ENCODE measurements at places on chromosomes 16 and 17.

GRCh38 chr17:48045316-48046001 is 2.7 kb upstream of the NFE2L1 start:
- peak; percentile 36 for DNase-seq

DNA sequence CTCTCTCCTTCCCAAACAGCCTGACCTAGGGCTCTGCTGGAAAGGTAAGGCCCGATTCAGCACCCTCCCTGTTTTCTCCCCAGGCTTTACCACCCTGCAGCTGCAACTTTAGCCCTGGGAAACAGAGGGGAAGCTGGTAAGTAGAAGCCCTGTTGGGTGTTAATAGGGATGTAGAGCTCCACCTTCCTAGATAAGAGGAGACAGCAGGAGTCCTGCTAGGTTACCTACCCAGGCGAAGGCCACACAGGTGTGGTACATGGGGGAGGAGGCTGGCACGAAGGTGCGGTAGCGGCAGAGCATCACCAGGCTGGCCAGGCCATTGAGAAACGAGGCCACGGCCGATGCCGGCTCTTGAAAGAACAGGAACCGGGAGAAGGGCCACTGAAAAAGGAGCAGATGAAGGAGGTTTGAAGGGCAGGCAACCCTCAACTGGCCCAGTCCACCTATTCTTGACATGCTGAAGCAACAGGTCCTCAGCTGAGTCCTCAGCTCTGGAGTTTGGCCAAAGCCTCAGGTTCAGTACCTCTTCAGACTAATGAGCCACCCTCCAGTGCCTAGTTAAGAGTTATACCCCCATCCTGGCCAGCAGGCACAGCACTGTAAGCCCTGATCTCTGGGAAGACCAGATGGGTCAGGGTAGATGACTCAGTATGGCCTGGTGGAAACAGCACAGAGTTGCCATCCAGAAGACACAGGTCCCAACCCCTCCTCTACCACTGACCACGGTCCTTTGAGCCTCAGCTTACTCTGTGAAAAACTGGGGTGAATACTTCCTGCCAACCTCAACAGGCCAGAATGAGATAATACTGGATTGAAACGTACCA is 3.3 kb downstream of the PGAP3 start:
- DNase-seq, result peak; percentile 16

- no peak for DNase-seq
Observed at GRCh38 chr17:28970879-28971278, 19.6 kb upstream of the PHF12 start.

DNA sequence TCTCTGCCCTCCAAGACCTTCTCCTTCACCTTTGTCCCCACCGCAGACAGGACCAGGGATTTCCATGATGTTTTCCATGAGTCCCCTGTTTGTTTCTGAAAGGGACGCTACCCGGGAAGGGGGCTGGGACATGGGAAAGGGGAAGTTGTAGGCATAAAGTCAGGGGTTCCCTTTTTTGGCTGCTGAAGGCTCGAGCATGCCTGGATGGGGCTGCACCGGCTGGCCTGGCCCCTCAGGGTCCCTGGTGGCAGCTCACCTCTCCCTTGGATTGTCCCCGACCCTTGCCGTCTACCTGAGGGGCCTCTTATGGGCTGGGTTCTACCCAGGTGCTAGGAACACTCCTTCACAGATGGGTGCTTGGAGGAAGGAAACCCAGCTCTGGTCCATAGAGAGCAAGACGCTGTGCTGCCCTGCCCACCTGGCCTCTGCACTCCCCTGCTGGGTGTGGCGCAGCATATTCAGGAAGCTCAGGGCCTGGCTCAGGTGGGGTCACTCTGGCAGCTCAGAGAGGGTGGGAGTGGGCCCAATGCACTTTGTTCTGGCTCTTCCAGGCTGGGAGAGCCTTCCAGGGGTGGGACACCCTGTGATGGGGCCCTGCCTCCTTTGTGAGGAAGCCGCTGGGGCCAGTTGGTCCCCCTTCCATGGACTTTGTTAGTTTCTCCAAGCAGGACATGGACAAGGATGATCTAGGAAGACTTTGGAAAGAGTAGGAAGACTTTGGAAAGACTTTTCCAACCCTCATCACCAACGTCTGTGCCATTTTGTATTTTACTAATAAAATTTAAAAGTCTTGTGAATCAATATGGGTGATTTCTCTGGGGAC is 12.2 kb downstream of the CX3CL1 start:
- DNase-seq, result no peak

DNA sequence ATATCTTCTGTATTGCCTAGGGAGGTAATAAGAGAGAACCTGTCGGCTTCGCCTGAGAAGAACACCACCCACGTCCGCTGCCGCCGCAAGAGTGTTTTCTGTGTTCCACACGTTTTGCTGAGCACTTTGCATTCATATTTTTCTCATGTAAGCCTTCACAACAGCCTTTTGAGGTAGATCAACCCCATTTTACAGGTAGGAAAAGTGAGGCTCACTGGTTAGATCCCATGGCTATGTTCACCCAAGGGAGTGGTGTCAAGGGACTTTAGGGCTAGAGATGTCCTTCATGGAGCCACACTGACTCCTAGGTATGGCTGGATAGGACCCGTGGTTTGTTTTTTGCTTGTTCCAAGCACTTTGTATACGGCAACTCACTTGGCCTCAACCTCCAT is 87.0 kb upstream of the LGALS9 start:
- no peak for DNase-seq

DNA sequence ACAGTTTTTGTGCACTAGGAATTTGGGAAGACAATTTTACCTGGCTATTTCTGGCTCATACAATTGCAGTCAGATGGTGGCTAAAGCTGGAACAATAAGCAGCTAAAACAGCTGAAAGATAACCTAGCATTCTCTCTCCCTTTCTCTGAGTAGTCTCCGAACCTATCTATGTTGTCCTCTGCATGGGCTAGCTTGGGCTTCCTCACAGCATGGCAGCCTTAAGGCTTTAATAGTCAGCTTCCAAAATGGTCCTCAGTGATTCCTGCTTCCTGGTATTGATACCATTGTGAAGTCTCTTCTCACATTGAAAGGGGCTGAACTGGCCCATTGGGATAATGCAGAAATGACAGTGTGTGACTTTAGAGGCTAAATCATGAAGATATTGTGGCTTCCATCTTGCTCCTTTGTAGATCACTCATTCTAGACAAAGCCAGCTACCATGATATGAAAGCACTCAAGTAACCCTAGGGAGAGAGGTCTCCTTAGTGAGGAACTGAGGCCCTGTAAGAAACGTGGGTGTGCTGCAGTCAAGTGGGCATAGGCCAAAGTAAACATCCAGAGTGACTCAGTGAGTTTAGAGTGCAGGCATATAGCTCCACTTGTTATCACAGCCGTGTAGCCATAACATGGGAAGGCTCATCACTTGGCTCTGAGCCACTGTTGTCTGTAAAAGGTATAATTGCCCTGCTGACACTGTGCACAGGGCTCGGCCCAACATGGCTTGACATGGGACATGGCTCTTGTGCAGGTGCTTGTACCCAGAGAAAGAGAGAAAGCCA is 5.5 kb upstream of the VKORC1 start:
- DNase-seq, result no peak

- DNase-seq, result peak; percentile 94
Observed at GRCh38 chr17:81309140-81309858, 14.2 kb upstream of the SLC38A10 start.

DNA sequence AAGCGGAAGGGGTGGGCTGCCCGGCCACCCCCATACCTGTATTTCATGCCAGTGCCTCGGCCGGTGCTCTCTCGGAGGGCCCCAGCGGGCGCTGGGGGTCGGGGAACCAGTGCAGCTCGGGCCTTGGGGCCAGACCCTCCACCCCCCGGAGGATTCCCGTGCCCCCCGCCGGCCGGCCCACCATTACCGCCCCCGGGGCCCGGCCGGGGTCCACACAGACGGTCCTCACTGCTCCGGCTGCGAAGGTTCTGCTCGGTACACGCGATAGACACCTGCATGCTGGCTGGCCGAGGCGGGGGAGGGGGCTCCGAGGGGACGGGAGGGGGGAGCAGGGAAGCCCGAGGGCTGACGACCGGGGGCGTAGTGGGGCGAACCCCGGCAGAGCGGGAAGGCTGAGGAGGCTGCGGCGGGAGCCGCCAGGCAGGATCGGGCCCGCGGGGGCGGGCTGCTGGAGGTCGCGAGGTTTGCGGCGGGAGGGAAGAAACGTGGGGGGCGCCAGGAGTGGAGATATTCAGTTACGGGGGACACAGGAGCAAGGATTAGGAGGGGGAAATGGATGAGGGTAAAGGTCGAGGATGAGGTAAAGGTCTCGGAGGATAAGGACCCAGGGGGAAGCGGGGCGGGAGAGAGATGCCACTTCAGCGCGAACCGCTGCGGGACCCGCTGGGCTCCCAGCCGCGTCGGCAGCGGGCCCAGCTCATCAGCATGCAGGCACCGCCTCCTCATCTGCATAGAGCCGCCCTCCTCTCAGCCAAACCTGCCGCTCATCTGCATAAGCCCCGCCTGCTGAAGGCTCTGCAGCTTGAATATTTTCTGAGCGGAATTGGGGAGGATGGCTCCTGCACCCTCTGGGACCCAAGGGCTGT is at the start of gene KCNAB3:
Gene KCNAB3, minus strand, starts transcription at position 699 of the 866 bp plus-strand sequence. Its CDS starts 421 bp downstream, at position 278.
- DNase-seq, result no peak

DNA sequence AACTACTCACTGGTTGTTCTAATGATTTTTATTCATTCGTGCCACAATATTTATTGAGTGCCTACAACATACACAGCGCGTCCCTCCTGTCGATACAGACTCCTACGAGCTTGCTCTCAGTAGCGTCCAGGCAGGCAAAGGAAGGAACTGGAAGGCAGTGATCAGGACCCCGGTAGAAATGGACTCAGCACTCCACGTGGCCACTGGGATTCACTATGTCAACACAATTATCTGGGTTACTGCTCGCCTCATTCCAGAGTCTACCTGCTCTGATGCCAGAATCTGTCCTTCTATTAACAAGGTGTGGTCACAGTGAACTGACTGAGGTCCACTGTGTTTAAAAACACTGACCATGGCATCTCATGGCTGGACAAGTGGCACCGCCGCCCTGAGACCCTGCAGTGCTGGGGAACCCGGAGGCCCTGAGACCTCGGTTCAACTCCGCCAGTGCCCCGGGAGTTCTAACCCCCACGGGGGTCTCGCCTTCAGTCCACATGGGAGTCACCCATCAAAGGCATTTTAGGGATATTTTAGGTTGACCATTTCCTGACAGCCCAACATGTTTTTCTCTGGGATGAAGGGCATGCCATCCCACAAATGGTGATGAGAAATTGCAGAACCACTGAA is 71.4 kb downstream of the ZFHX3 start:
- no peak for DNase-seq

DNA sequence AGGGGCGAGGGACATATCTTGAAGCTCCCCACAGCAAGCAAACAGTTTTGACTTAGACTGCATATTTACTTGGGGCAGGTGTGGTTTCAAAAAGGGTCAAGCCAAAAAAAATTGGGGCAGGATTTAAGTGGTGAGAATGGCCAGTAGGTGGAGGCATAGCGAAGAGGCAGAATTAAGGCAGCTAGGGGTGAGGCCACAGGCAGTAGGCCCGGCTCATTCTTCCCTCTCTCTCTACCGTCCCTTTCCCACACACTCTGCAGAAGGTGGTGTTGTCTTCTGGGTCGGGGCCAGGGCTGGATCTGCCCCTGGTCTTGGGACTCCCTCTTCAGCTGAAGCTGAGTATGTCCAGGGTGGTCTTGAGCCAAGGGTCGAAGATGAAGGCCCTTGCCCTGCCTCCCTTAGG is 2.6 kb downstream of the SHBG start:
- DNase-seq, result no peak

DNA sequence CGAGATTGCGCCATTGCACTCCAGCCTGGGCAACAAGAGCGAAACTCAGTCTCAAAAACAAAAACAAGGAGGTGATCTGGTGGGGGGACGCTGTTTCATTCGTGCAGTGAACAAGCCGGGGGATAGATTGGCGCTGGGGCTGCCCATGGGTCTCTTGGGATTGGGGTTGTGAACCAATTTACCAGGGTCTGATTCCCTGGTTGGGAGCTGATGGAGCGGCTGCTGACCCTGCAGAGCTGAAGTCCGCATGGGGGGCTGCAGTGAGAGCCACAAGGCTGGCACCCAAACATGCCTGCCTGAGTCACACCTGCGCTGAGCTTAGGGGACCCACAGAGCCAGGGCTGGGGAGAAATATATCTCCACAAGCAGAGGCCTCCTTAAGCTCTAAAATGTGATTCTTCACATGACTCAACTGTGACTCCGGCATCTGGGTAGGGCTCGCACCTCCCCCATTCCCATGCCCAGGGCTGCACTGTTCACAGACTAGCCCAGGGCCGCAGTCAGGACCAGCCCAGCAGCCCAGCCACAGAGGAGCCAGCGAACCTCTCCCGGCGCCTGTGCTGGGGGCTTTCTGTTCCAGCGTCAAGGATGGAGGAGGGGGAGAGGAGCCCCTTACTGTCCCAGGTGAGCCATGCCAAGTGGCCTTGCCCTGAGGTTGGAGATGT is 5.0 kb downstream of the TSPAN10 start:
- no peak for DNase-seq

- no peak for DNase-seq
Observed at GRCh38 chr16:51886456-51886855, 660.5 kb downstream of the TOX3 start.

- peak; percentile 75 for DNase-seq
Observed at GRCh38 chr16:75105306-75106061, 11.1 kb downstream of the LDHD start.

DNA sequence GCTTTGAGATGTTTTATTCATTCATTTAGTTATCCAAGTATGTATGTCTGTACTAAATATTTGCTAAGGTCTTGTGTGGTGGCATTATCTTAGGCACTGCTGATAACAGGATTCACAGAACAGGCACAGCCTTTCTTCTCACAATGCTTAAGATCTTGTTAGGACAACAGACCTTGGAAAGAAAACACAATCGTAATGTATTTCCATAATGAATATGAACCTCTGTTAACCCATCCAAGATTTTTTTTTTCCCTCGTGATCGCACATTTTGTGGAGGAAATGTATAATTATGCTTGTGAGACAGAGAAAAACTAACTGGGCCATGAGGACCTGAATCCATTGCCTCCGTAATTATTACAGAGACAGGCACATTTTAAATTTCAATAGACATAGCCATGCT is 121.9 kb downstream of the NPIPB5 start:
- no peak for DNase-seq

- no peak for DNase-seq
Observed at GRCh38 chr16:27458987-27459688, 57.2 kb downstream of the IL21R start.

DNA sequence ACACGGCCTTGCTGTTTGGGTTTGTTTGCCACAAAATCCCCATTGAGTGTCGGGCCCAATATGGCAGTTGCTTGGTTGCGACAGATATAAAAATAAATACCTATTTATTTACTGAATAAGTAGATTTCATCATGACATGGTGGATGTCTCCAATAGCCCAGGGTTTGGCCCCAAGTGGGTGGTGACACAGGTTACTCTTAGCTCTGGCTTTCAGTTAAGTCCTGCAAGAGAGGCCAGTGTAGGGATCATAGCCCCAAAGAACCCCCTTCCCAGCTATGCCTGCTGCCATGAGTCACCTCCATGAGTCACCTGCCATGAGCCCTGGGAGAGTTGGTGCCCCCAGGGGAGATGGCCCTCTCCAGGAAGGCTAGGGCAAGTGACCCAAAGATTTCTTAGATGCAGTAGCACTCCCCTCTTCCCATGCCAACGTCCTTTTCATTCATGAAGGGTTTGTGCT is 78.7 kb upstream of the LGALS9 start:
- no peak for DNase-seq

- peak; percentile 17 for DNase-seq
Observed at GRCh38 chr17:79952265-79952877, 83.3 kb downstream of the TBC1D16 start.

GRCh38 chr16:68257251-68257905 is 6.9 kb upstream of the SLC7A6 start:
- no peak for DNase-seq

GRCh38 chr17:17151055-17151454 is 55.1 kb downstream of the PLD6 start:
- no peak for DNase-seq

- DNase-seq, result no peak
Observed at GRCh38 chr17:57537524-57538410, 207.3 kb downstream of the CCDC182 start.

Data from heart left ventricle (tissue), 16 donors.